ENCODE measurements at places on chromosomes 2 and 18.

- no peak for DNase-seq
Observed at GRCh38 chr2:224927646-224928173, 114.6 kb downstream of the DOCK10 start.

DNA sequence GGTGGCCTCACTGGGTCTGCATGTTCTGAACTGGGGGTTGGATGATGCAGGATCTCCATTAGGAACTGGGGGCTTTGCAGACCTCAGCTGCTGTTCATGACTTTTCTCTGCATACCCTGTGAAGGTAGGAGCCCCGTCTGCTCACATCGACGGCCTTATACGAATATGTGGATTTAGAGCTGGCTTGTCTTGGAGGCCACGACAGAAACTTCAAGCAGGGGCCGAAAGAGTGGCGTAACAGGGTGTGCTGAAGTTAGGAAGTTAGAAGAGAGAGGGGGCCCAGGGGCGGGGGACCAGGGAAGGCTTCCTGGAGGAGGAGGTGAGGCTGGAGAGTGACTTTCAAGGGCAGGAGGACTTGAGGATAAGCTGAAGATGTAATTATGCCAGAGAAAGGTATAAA, 144.9 kb downstream of the TSN start:
- no peak for DNase-seq

DNA sequence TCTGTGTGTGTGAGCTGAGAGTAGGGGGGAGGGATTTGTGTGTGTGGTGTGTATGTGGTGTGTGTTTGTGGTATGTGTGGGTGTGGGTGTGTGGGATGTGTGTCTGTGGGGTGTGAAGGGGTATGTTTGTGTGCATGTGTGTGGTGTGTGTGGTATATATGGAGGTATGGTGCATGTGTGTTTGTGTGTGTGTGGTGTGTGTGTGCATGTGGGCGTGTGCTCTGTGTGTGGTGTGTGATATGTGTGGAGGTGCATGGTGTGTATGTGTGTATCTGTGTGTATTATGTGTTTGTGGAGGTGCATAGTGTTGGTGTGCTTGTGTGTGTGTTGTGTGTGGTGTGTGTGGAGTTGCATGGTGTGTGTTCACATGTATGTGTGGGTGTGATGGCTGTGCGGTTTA, 106.0 kb downstream of the CMPK2 start:
- no peak for DNase-seq

GRCh38 chr2:69464575-69464974, 27.3 kb upstream of the NFU1 start:
- DNase-seq: no peak

DNA sequence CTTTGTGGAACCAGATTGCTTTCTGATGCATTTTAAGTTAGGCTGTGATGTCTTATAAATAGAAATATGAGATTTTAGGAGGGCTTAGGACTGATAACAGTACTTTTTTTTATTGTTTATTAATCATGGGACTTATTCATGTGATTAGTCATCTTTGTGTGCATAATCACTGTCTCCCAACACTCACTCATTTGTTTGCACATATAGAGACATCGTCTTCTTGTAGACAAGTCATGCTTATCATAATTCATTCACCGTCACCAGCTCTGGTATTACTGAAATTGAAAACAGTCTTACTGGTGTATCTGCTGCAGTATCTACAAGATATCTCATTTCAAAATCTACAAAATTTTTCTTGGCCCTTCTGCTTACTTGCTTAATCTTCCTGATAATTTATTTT, 45.8 kb downstream of the WDR7 start:
- no peak for DNase-seq

DNA sequence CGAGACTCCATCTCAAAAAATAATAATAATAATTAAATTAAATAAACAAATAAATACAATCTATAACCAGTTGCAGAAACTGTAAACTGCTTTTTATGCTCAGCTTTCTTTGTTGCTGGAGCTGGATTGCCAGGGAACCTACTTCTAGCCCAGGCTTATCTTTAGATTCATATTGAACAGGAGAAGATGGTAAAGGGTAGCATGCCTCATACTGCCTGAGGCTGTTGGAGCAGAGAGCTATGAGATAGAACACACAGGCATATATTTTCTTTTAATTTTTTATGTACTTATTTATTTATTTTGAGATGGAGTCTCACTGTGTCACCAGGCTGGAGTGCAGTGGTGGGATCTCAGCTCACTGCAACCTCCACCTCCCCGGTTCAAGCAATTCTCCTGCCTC, 28.7 kb upstream of the EML4 start:
- no peak for DNase-seq

- DNase-seq: no peak
Observed at GRCh38 chr2:236934166-236934565, 151.5 kb upstream of the COPS8 start.

- no peak for DNase-seq
Observed at GRCh38 chr2:64359171-64359891, 94.6 kb upstream of the LGALSL start.

DNA sequence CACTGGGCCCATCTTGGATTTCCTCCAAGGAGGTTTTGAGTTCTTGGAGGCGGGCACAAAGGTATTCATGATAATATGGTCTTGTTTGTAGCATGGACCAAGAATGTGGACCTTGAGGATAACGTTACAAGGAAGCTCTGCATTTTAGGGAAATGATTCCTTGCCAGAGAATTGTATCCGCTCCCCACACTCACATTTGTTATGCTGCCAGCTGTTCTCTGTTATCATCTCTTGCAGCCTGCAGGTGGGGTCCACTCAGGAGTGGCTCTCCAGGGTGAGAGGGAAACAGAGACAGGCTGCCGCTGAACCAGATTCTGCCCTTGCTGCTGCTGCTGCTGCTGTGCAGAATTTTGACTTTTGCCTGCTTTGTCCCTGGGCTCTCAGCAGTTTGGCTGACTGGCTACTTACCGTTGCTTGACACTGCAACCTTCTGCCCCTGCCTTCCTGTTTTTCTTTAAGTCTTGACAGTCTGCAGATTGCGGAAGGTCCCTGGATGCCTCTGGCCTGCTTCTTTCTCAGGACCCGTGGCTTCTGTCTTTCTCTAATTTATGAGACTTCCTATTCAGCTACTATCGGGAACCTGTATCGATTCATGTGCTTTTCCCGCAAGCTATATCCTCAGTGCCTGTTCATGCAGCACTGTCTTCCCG, 122.3 kb upstream of the DOCK10 start:
- no peak for DNase-seq

DNA sequence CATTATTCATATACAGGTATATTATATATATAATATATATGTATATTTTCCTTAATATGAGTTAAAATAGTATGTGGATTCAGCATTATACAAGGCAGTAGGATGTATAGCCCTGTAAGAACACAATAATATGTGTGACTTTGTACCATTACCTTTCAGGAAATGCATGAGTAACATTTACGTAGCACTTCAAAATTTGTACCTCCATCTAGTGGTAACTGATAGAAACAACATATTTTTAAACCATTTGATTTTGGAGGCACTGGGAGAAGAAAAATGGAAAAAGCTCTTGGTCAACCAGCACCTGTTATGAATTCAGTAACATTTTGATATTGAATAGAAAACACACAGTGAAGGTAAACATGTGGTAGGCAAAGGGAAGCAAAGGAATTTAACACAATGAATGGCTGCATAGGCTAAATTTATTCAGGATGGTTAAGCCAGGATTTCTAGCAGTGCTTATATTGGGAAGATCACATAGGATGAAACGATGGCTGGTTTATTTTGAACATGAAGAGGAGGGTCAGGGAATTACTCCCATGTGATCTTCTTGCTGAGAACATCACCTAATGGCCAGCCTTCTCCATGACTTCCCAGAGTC, 565.5 kb downstream of the CCDC85A start:
- no peak for DNase-seq

GRCh38 chr2:66771359-66771976, 336.5 kb downstream of the MEIS1 start:
- no peak for DNase-seq

GRCh38 chr18:23569299-23570063, 16.8 kb downstream of the NPC1 start:
- no peak for DNase-seq

DNA sequence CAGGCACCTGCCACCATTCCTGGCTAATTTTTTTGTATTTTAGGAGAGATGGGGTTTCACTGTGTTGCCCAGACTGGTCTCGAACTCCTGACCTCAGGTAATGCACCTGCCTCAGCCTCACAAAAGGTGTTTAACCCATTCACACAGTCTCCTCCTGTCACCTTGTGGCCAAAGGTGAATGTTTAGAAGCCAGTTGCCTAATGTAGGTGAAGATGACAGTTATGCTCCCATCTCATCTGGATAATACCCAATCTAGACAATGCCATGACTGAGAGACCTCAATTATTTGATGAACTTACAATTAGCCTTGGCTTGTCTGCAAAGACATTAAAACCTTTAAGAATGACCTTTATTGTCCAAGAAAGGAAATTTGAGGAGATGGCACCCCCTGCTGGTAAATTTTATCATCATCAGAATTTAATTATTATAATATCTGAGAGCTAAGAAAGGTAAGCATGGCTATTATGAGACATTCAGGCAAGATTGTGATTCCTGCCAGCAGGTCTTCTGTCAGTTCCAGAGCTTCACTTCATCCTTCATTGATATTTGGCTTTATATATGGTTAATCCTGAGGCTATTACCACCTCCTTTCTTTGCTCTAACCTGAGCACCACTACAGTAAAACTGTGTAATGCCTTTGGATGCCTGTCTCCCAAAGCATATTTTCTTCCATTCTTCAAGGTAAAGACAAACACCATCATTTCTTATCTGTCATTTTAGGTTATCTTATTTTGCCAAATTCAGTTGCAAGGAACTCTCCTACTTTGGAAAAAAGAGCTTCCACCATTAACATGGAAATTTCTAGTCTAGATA, 117.6 kb downstream of the FAM124B start:
- DNase-seq: no peak

GRCh38 chr2:149446748-149447147, 116.4 kb downstream of the LYPD6 start:
- DNase-seq: no peak

DNA sequence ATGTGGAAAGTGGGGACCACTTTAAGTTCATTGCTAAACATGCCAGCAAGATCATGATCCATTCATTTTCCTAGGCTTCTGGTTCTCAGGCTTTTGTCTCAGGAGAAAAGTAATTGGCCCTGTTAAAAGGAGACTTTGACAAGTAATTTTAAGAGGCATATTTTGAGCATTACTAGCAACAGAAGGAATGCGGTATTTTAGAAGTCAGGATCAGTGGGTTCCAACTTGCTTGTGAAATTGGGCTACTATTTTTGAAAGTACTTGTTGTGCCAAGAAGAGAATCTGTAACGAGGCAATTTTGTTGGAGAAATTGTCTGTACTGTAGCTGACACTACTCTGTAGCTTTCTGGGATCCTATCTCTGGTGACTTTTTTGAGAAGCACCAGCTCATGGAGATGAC, 59.4 kb downstream of the CERS6 start:
- peak; percentile 74 for DNase-seq

- DNase-seq: no peak
Observed at GRCh38 chr2:11814979-11815510, 68.6 kb downstream of the LPIN1 start.

Data from retinal pigment epithelial cell (primary cell).